ENCODE measurements at places on chromosomes 3 and 15.

DNA sequence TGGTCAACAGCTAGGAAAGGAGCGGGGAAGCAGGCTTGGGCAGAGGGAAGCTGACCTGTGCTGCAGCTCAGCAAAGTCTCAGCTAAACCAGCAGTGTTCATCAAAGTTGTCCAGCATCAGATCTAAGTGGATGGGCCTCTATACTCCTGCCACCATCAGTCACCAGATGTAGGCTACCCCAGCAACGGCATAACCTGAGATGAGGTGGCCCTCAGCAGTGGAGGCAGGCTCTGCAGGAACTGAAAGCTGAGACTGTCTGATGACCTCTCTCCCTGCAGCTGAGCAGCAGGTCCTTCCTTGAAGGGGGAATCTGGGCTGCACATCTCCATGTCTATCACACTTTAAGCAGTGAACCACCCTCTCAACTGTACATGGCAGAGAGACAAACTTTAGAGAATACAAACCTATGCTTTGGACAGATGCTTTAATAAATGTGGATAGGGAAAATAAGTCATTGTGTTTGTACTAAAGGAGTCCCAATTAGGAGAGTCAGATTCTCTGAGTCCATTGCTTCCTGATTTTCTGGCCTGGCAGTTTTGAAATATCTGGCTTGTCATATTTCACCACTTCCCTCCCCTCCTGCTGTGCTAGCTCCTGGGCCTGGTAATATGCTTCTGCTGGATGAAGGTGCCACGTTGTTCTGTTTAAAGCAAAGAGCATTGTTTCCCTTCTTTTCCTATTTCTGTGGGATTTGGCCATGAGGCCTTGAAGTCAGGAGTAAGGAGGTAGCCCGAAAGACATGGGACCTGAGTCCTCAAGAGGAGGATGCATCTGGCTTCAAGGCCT lies 11.1 kb upstream of the PSTPIP1 start:
- DNase-seq, result no peak

- no peak for DNase-seq
Measured at GRCh38 chr3:14540821-14541385, 761 bp upstream of the GRIP2 start.

DNA sequence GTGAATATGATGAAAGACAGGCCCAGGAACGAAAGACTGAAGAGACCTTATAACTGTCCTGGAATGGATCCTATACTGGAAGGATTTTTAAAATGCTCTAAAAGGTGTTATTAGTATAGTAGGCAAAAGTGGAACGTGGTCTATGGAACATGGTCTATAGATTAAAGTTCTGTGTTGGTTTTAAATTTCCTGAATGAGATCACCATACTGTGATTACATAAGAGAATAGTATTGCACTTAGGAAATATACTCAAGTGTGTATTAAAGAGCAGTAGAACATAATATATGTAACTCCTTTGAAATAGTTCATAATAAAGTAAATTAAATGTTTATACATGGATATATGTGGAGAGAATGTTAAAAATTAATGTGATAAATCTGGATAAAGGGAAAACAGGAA lies 68.2 kb downstream of the SPRED1 start:
- no peak for DNase-seq

DNA sequence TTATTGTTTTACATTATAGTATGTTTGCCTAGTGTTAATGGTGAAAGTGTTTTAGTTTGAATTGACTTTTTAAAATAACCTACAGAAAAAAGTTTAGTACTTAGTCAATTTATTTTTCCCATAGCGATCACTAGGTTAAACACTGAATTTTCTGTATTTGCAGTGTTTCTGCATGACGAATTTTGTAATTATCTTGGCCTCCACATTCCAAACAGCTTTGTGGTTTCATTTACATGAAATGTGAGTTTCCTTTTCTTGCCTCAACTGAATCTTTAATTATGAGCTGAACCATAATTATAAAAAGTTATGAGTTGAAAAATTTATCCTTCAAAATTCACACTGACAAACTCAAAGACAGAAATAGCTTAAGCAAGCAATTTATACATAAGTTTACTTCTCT lies 235.5 kb downstream of the CTNNB1 start:
- no peak for DNase-seq

GRCh38 chr3:161413855-161414210 lies 42.5 kb upstream of the SPTSSB start:
- DNase-seq, result no peak

DNA sequence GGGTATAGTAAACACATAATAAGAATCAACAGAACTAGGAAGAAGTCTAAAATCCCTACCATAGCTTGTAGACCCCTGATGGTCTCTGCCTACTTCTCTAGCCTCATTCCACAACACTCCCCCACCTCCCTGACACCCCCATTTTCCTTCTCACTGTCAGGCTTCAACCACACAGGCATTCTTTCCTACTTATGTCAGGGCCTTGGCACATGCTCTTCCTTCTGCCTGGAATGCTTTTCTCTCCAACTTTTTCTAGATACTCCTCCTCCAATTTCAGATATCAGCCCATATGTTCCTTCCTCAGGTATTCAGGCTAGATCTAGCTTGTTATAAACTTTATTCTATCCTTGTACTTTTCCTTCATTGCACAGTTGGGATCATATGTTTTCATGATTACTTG lies 106.0 kb upstream of the MRPL3 start:
- no peak for DNase-seq

GRCh38 chr15:99169769-99170311 lies 65.0 kb downstream of the SYNM start:
- DNase-seq, result no peak

GRCh38 chr3:134322286-134322685 lies 52.0 kb downstream of the AMOTL2 start:
- no peak for DNase-seq

- no peak for DNase-seq
Measured at GRCh38 chr3:149428087-149428486, 46.4 kb upstream of the TM4SF4 start.

- no peak for DNase-seq
Measured at GRCh38 chr3:13292375-13292774, 127.7 kb downstream of the NUP210 start.

- DNase-seq, result peak; percentile 99
Measured at GRCh38 chr3:194685718-194686413, at the start of gene FAM43A. FAM43A (plus strand) TSS chr3:194685883; CDS start chr3:194686827, 944 bp downstream.

DNA sequence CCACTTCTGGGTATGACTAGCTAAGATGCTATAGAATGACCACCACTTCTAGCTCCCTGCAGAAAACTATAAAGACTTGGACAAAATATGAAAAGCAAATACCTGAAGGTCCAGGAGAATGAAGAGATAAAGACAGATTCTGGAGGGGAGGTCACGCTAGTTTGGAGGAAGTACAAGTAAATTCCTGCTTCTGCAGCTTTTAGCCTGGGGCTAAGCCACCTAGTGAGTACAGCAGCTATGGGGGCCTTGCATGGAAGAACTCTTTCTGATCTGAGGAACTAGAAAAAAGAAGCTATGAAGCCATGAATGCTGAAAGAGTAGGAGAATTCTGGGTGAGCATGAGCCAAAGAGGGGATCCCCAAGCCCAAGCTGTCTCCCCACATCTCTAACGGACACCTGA lies 29.8 kb downstream of the NRG4 start:
- no peak for DNase-seq

DNA sequence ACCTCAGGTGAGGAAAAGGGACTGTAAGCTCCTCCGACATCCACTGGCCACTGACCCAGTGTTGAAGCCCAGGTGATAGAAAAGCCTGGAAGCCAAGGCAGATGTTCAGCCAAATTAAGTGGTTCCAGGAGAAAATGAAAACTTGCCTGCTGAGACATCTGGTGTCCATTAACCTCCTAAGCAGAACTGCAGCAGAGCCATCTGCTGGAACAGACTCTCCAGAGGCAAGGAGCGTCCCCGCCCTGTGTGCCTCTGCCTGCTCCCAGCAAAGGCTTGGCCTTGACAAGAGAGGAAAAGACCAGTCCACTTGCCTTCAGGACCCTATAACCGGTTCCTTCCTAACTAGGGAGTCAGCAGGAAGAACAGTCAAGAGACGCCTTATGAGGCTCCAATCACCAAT lies 48.2 kb downstream of the SRGAP3 start:
- DNase-seq, result no peak

DNA sequence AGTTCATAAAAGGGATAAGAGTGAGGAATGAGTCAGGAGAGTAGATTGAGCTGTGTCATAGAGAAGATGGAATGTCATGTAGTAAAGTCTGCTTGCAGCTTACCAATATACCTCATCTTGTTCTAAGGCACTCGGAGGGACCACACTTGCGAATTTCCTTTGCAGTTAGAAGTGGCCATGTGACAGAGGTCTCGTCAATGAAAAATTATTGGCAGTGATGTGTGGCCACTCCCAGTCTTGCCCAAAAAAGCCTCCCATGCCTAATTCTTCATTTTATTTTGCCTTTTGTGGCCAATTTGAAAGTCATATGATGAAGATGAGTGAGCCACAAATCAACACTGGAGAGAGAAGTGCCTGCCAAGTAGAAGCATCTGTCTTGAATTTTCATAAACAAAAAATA lies 465.6 kb upstream of the ZNF385D start:
- DNase-seq, result no peak

- no peak for DNase-seq
Measured at GRCh38 chr15:94917068-94917467, 685.7 kb downstream of the MCTP2 start.
